ENCODE measurements at places on chromosomes 2 and 18.

- DNase-seq, result no peak
Measured at GRCh38 chr18:36195427-36196122, 8.3 kb downstream of the MOCOS start.

DNA sequence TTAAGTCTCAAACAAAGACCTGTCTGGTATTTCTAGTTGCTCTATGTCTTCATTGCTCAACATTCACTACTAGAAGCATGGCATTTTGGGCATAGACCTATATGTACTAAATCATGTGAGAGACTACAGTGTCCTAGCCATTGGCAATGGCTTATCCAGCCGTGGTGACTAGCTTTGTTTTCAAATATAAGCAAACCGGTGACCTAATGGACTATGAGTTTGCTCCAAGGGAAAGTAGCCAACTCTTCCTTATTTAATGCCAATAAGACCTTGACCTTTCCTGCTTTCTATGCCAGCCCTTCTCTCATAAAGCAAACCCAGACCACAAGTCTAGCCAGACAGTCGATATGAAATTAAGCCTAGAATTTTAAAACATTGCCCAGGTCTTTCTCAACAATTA, 113.7 kb upstream of the CREB1 start:
- DNase-seq, result no peak

DNA sequence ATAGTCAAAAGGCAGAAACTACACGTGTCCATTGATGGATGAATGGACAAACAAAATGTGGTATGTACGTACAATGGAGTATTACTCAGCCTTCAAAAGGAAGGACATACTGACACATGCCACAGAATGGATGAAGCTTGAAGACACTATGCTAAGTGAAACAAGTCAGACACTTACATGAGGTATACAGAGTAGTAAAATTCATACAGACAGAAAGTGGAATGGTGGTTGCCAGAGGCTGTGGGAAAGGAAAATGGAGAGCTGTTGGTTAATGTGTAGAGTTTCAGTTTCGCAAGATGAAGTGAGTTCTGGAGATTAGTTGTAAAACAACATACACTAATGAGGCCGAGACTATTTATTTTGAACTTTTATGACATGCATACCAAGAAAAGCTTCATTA, 67.4 kb upstream of the EPB41L3 start:
- no peak for DNase-seq

DNA sequence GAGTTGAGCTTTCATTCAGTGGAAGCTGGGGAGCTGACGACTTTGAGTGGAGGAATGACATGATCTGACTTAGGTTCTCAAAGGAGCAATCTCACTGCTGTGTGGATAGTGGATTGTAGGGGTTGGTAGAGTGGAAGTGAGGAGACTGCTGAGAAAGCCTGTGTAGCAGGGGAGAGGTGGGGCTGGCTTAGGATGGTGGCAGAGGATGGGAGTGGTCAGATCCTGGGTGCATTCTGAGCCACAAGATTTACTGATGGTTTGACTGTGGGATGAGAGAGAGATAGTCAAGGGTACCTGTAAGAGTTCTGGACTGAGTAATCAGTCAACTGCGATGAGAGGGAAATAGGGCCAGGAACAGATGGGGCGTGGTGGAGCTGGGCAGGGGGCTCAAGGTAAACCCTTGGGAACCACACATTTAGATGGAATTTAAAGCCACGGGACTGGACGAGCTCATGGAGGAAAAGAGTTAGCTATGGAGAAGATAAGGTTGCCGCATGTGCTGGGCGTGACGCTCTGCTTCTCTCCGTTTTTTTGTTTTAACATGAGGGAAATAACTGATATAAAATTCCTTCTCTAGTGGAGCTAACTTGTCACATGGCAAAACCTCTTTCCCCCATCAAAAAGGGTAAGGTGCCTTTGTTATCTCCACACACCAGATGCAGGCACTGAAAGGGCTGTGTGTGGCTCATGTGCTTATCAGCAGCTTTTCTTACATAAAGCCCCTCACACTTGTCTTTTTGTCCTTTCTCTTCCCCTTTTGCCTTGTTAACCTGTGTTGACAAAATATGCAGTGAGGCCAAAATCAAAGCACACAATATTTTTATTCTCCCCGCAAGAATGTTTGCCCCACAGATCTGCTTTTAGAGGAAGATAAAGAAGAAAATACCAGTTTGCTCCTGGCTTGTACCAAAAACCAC, 379.8 kb downstream of the TSN start:
- no peak for DNase-seq

GRCh38 chr18:24443870-24444269, 16.6 kb upstream of the HRH4 start:
- no peak for DNase-seq

DNA sequence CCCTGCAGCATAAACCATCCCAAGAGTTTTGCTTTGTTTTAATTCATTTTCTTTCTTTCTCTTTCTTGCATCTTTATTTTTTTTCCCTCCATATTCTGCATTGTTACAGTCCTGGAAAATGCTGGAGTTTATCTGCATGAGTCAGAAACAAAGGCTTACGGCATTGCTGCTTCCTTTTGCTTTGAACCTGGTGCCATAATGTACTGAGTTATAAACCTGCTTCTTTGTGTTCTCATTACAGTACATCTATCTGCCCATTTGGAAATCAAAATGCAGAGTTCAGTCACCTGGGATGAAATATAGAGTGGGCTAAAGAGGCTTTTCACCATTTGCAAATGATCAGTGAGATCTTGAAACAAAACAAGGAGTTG, 1009.2 kb upstream of the FANCL start:
- no peak for DNase-seq

DNA sequence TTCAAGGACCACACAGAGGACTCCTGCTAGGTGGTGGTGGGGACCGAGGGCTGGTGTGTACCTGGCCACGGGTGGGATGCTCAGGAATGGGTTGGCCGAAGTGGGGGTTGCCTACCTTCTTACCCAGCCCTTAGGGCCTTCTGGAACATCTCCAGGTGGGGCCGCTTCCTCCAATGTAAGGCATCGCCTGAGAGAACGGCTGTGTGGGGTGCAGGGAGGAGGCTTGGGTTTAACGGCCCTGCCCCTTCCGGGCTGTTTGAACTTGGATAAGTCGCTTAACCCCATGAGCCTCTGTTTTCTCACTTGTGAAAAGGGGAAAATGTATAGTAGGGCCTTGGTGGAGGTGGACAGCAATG, 35.0 kb downstream of the EMILIN2 start:
- DNase-seq, result no peak

DNA sequence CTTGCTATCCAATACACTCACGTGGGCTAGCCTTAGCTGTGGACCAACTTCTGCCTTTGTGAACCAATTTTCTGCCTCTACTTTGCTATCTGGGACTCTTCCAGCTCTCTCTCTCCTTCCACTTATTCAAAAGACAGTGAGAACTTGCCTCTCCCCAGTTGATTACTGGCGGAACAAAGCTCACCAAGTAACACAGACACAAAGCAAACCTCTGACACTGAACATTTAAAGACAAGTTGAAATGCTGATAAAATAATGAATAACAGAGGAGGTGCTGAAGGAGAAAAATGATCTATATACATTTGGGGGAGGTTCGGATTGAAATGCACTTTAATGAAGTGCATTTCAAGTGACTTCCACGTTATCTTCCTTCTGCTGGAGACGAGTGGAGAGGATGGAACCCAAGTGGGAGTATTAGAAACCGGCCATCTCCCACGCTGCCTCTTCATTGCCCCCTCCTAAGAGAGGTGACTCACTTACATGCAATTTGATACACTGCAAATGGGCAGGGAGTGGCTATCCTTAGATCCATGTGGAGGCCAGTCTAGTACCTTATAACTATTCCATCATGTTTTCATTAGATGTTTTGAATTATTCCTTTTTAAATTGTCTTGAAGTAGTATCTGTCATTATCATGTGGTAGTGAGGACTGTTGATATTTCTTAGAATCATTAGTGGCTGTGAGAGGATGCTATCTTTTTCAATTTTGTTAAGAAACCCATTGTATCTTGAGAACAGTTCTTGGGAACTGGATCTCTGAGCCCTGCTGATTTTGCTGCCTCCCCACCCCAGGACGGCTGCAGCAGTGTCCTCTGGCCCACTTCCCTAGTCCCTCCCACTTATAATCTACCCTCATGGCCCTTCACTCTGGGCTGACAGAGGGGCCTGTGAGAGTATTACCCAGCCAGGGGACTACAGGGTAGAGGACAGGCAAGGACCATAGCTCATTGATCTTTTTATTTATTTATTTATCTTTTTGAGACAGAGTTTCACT, 6.0 kb upstream of the GLI2 start:
- no peak for DNase-seq

GRCh38 chr2:201404699-201405280, 46.5 kb downstream of the TRAK2 start:
- no peak for DNase-seq

DNA sequence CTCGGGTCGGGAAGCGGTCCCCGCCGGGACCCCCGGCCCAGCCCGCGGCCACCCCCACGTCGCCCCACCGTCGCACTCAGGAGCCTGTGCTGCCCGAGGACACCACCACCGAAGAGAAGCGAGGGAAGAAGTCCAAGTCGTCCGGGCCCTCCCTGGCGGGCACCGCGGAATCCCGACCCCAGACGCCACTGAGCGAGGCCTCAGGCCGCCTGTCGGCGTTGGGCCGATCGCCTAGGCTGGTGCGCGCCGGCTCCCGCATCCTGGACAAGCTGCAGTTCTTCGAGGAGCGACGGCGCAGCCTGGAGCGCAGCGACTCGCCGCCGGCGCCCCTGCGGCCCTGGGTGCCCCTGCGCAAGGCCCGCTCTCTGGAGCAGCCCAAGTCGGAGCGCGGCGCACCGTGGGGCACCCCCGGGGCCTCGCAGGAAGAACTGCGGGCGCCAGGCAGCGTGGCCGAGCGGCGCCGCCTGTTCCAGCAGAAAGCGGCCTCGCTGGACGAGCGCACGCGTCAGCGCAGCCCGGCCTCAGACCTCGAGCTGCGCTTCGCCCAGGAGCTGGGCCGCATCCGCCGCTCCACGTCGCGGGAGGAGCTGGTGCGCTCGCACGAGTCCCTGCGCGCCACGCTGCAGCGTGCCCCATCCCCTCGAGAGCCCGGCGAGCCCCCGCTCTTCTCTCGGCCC, 13.6 kb downstream of the SPEG start:
- DNase-seq, result no peak

GRCh38 chr2:211875488-211875887, 663.1 kb downstream of the ERBB4 start:
- DNase-seq, result no peak

- DNase-seq, result no peak
Measured at GRCh38 chr18:79199691-79200374, 130.6 kb downstream of the ATP9B start.

- no peak for DNase-seq
Measured at GRCh38 chr2:20467789-20468548, 21.1 kb downstream of the RHOB start.

DNA sequence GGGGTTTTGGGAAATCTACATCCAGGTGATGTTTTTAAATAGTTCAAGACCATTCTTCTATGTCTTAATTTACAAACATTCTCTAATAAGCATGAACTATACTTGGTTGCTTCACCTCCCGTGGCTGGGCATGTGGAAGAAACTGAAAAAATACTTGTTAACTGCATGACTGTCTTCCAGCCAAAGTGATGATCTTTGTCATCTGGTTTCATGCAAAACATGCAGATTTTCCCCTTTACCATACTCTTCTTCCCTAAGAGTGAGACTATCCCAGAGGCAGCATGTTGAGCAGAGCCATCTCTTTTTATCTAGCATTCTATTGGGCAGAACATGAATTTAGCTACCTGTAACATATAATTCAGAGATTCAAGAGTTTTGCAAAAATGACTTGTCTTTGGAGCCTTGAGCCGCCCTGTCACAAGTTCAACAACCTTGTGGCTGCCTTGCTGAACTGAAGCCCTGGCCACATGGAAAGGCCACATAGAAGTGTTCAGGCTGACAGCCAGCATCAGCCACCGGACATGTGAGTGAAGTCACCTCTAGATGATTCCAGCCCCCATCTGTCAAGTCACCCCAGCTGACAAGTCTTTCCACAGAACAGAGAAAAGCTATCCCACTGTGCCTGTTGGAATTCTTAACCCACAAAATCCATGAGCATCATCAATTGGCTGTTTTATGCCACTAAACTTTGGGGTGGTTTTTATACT, 142.8 kb downstream of the ANKRD44 start:
- DNase-seq, result no peak

DNA sequence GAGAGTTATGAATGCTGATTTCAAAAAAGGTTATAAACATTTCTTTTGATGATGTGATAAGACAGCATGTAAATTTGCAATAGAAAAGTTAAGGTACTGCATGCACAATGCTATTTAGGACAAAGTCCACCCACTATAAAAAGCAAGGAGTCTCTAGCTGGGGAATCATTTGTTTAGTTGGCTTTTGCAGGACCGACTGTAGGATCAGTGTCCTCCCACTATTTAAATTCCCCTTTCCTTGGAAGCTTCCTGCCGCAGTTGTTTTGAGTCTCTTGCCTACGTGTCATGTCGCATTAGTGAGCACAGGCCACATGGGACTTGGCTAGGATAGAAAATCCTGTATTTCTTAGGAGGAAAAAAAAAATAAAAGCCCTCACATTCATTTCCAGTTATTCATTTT, 13.1 kb downstream of the QPCT start:
- DNase-seq, result no peak

Measured in activated CD4-positive, alpha-beta T cell treated with anti-CD3 and anti-CD28 coated beads, Interleukin-2, amount 50 U/mL, for 4 hours (primary cell).